ENCODE measurements at places on chromosomes 16 and 17. TPM values are rescaled to one million over a fixed set of nuclear protein-coding genes. Genes with fewer than 3 reads are reported as not detected.

The CDH1 gene
- total RNA-seq, result not detected

The CCL1 gene
- not detected for total RNA-seq

The TMC7 gene
- total RNA-seq, result 1.5 TPM

The FBXL16 gene
- under 0.01 TPM for total RNA-seq

The PIK3R6 gene
- 0.16 TPM for total RNA-seq

The AHSP gene
- not detected for total RNA-seq

The SLC16A11 gene
- total RNA-seq, result 2.4 TPM

The HOXB7 gene
- total RNA-seq, result 0.18 TPM
